ENCODE measurements at places on chromosomes 7 and 10.

- no peak for DNase-seq
Observed at GRCh38 chr10:58477902-58478301, 34.8 kb upstream of the BICC1 start.

DNA sequence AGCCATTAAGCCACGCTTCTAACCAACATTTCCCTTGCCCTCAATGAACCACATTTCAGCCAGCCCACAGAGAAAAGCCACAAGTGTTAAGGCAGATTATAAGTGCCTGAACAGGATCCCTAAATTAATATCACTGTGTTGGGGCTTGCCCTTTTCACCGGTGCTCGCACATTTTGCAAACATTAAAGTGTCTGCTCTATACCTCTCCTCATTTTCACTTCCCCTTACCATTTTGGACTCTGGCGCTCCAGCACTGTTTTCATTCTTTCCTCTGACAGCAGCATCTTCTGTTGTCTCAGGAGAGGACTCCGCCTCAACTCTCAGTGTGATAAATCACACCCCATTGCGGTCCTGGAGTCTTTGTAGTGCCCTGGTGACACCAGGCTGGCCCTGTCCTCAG is 274.2 kb downstream of the BAMBI start:
- no peak for DNase-seq

GRCh38 chr7:30835396-30835915 is 64.2 kb downstream of the MINDY4 start:
- DNase-seq = no peak

DNA sequence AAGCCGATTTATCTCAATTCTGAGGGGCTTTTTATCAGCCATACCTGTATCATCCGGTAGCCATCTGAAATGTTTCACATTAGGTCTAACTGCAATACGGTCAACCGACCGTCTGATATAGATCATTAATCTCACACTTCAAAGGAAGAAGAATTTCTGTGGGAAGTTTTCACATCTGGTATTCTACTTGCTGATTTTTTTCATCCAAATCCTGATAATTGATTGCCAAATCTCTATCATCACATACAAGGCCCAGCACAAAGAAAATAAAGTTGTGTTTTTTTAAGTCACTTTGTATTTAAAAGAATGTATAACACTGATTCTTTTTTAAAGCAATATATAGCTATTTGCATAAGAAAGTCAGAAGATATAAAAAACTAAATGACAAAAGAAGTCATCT is 132.3 kb downstream of the DKK1 start:
- DNase-seq = no peak

DNA sequence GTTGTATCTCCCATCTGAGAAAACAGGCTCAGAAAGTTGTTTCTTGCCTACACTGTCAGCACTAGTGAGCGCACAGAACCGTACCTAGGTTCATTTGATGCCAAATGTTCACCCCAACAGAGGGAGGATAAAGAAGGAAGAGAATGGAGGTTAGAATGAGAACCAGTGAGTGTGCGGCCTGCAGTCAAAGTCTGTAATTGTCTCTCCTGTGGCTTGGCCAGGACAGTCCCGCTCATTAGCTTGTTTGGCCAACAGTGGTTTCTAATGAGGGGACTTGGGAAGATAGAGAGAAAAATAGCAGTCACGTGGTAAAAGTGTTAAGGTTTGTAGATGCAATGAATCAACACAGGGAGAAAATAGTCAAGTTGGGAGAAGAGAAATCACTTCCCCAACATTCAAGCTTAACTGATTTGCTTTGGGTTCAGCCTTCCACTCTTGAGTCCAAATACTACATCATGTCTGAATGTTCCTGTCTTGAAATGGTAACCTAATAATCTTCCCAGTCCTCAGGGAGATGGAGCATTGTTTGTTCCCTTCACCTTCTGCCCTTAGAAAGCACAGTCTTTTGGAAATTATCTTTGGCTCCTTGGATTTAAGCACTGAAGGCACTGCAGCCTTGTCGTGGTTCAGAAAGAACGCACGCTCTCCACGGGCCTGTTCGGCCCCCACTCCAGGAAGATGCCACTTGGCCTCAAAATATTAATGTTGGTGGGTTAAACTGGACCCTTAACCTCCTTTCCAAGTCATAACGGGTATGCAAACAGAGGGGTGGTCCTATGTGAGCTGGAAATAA is 360.4 kb upstream of the ZNF32 start:
- no peak for DNase-seq

DNA sequence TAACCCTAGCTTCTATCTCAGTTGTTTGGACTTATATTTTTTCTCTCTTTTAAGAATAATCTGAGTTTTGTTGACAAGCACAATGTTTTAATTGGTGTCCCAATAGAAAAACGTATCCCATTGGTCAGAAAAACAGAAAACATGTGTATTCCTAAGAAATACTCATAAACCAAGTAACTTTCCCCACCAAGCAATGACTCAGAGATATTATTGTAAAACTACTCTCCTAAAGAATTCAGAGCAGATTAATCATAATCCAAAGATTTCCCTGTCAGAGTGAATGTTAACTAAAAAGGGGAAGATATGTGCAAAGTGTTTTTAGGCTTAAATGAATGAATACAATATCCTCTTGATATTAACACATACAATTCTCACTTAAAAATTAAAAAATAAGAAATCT is 29.4 kb upstream of the MBL2 start:
- no peak for DNase-seq

GRCh38 chr7:40711706-40712105 is 576.9 kb downstream of the SUGCT start:
- no peak for DNase-seq

- no peak for DNase-seq
Observed at GRCh38 chr7:5754981-5755599, 26.4 kb downstream of the RNF216 start.

DNA sequence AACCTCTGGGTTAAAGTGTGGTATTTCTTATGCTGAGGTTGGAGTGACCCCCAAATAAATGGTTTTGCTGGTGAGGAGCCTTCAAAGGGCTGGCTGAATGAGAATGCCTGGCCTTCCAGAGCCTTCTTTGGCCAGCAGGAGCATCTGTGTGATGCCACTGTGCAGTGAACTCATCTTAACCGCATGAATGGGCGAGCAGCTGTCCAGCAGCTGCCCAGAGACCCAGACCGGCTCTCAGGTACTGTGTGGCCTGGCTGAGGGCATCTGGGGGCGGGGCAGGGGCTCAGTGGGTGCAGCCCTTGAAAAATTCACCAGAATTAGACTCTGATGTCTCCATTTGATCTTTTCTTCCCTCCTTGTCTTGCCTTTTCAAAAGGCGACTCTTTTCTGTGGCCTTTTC is 59.0 kb downstream of the SYPL1 start:
- DNase-seq = peak; percentile 52

DNA sequence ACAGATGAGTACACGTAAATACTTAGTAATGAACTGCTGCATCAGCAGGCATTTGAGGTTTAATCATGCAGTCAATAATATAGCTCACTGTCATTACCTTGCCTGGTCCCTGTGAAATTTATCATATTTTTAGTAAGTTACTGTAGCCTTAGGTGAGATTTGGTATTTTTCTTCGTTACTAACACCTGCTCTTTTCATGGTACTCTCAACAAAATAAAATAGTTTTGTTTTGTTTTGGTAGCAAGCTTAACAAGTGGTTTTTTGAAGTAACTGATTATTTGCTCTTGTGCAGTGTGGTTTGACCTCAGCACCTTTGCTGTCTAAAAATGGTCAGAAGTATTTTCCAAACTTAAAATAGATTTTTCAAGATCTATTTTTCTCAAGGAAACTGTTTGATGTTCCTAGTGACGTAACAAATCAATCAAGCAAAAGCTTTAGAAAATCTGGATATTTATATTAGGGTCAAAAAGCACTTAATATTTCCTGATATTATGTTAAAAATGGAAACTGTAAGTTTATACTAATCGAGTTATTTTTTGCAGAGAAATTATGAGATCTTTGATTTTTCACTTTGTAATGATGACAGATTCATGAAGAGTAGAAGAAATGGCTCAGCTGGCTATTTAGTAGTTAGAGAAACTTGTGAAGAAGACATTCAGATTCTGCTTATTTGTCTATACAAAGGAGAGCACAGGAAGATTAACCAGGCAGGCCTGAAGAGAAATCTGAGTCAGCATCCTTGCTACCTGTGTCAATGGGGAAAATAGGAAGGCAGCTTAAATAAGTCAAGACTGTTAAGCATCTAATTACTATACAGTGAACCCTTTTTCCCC is 21.0 kb upstream of the RPA3 start:
- DNase-seq = no peak

DNA sequence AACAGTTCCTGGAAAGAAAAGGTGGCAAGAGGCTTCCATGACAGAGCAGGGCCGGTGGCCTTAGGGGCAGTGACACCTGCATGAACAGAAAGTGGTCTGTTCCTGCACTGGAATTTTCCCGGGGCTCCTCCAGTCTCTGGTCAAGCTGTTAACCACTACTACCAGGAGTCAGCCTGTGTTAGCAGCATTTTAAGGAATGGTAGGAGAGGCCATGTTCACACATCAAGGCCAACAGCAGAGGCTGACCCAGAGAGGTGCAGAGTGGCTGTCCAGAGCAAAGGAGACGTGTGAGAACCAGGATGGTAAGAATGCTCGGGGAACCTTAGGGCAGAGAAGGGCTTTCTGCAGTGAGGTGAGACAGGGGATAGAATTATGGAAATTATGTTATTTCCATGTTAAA is 8.5 kb downstream of the H2BK1 start:
- no peak for DNase-seq

DNA sequence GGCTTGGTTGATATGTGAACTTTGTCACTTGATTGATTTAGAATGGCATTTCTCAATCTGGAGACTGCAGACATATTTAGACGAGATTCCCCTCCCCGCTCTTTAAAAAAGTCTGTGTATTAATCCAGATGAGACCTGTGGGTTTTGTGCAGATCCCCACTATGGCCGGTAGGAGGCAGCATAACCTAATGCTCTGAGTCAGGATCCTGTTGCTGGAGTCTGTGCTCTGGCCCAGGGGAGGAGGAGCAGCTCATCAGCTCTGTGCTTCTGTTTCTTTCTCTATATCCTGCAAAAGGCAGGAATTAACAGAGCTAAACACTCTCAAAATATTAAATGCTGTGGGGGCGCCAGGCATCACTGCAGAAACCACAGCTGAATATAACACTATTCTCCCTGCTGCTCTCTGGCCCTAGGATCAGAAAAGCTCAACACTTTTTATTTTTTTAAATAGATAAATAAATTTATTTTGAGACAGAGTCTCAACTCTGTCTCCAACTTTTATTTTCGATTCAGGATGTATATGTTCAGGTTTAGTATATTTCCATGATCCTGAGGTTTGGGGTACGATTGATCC is 23.9 kb upstream of the SEPHS1 start:
- peak; percentile 85 for DNase-seq

- no peak for DNase-seq
Observed at GRCh38 chr7:16060502-16060901, 360.8 kb downstream of the CRPPA start.

DNA sequence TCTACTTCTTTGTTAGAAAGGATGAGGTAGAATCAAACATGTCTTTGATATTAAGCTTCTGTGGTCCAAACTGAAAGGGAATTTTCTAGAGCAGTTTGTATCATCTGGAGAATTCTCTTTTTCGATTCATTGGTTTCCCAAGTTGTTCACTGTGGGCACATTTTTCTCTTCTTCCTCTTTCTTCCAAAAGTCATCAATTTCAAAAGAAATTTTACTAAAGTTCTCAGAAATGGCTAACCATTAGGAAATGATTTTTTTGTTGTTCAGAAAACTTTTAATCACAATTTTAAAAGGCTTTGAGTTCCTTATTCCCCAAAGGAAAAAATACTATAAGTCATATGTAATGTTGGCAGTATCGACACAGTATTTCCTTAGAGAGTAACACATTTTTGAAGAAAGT is 28.3 kb upstream of the CCDC6 start:
- no peak for DNase-seq

- DNase-seq = no peak
Observed at GRCh38 chr10:5595591-5595990, 70.8 kb downstream of the ASB13 start.

DNA sequence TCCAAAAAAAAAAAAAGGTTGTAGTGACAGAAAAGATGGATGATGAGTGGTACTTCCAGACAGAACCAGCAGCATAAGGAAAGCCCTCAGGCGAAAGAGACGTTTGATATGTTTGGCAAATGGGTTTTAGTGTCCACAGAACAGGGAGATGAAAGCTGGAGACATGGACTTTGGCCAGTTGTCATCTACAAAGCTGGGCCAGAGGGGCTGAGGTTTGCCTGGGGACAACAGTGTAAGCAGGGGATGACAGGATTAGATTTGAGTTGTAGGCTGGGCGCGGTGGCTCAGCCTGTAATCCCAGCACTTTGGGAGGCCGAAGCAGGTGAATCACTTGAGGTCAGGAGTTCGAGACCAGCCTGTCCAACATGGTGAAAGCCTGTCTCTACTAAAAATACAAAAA is 47.8 kb upstream of the ELN start:
- no peak for DNase-seq

- no peak for DNase-seq
Observed at GRCh38 chr10:3542185-3542611, 242.8 kb downstream of the KLF6 start.

DNA sequence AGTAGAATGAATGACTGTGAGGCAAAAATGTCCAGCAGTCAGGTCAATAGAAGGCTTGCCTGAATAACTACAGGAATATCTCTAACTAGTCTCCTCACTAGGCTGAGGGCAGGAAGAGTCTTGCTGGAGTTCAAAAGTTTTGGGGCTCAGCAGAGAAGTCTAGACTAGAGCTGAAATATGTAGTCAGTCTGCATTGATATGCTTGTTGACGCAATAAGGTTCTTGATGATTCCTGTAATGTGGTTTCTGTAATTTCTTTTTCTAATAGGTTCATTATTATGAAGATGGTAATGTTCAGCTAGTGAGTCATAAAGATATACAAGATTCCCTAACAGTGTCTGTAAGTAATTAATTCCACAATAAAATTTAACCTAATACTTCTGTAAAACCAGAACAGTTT is 41.5 kb upstream of the ST7 start:
- DNase-seq = no peak

GRCh38 chr10:132873395-132873794 is 69.0 kb downstream of the CFAP46 start:
- peak; percentile 46 for DNase-seq

GRCh38 chr7:149725426-149725821 is 48.0 kb downstream of the ZNF467 start:
- DNase-seq = peak; percentile 32

GRCh38 chr10:7501157-7501556 is 90.3 kb upstream of the SFMBT2 start:
- DNase-seq = no peak

DNA sequence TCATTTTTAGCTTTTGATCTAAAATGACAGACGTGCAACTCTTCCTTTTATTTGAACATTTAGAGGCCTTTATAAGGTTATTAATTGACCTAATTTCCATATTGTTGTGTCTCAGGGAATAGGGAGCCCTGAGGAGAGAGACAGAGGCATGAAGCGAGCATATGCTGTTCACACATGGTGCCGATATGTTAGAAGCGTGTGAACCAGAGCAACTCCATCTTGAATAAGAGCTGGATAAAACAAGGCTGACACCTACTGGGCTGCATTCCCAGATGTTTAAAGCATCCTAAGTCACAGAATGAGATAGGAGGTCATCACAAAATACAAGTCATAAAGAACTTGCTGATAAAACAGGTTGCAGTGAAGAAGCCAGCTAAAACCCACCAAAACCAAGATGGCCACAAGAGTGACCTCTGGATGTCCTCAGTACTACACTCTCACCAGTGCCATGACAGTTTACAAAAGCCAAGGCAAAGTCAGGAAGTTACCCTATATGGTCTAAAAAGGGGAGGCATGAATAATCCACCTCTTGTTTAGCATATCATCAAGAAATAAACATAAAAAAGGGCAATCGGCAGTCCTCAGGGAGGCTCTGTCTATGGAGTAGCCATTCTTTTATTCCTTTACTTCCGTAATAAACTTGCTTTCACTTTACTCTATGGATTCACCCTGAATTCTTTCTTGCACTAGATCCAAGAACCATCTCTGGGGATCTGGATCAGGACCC is 80.1 kb downstream of the SEC61G start:
- no peak for DNase-seq
